OCI-LY7 (cell line): ENCODE measurements at places on chromosomes 11 and 22.

- DNase-seq = no peak
Observed at GRCh38 chr22:43829904-43830851, 18.1 kb upstream of the EFCAB6 start.

GRCh38 chr11:126682590-126682989, 318.0 kb downstream of the KIRREL3 start:
- no peak for DNase-seq

- DNase-seq = no peak
Observed at GRCh38 chr11:13090228-13090708, 81.2 kb downstream of the RASSF10 start.

DNA sequence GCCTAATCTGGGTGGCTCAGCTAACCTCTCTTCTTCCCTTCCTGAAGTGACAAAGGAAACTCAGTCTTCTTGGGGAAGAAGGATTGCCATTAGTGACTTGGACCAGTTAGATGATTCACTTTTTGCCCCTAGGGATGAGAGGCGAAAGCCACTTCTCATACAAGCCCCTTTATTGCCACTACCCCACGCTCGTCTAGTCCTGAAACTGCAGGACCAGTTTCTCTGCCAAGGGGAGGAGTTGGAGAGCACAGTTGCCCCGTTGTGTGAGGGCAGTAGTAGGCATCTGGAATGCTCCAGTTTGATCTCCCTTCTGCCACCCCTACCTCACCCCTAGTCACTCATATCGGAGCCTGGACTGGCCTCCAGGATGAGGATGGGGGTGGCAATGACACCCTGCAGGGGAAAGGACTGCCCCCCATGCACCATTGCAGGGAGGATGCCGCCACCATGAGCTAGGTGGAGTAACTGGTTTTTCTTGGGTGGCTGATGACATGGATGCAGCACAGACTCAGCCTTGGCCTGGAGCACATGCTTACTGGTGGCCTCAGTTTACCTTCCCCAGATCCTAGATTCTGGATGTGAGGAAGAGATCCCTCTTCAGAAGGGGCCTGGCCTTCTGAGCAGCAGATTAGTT, 14.2 kb upstream of the UVRAG start:
- no peak for DNase-seq

- DNase-seq = no peak
Observed at GRCh38 chr11:120867024-120867423, 156.9 kb upstream of the TBCEL start.

GRCh38 chr22:28243539-28243938, 324.5 kb upstream of the PITPNB start:
- DNase-seq = no peak
